ENCODE measurements at places on chromosomes 6 and 20.

DNA sequence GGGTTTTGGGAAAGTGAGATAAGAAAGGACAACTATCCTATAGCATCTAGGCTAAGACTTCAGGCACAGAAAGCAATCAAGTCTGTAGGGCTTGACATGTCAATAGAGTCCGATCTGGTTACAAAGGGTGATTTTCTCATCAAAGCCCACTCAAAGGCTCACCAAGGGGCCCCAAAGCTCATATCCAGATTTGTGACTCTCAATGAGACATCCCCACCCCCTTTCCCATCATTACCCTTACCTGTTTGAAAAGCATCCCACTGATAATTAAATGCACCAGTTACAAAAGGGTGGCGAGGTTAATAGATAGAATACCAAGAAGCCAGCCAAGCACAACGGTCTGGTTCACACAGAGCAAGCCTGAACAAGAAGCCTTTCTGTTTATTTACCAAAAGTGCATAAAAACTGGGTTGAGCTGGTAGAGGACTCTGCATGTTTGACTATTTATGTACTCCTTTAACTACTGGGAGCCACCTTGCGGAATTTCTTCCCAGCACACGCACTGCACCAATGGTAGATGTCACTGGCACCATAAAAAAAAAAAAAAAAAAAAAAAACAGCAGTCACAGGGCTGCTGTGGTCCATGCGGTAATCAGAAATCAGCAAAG, 6.1 kb downstream of the JAG1 start:
- peak; percentile 63 for DNase-seq

GRCh38 chr6:92380803-92381601, 1038.4 kb downstream of the EPHA7 start:
- no peak for DNase-seq

DNA sequence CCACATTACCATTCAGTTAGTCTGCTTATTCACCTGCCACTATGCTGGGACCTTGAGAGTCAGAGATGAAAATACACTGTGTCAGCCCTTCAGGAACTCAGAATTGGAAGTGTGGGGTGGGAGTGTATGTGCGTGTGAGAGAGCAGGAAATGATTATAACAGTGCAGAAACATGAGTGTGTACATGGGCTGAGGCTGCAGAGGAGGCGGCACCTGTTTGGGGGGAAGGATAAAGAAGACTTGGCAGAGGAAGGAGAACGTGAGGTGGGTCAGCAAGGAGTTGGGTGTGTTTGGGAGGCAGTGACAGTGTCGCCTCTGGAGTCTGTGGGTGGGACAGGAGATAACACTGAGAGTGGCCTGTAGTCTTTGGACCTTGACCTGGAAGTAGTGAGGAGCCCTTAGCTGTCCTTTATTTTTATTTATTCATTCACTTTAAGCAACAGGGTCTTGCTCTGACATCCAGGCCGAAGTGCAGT, 3.1 kb downstream of the CHMP4B start:
- no peak for DNase-seq

GRCh38 chr6:105014448-105014847, 57.5 kb downstream of the LIN28B start:
- DNase-seq, result no peak

DNA sequence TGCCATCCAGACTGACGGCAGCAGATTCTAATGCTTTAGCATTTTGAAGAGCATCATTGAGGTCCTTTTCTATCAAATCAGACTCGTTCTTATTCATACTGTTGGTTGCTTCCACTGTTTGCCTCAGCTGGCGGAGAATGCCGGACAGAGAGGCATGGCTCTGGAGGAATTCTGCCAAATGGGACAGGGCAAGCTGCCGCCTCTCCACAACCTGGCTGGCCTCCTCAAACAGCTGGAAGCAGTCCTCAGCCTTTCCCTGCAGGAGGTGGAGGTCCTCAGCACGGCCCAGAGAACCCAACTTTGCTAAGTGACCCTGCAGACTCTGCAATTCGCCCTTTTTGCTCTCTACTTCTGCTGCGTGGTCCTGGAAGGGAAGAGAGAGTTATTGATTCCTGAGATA, 220.5 kb downstream of the SYNE1 start:
- no peak for DNase-seq

DNA sequence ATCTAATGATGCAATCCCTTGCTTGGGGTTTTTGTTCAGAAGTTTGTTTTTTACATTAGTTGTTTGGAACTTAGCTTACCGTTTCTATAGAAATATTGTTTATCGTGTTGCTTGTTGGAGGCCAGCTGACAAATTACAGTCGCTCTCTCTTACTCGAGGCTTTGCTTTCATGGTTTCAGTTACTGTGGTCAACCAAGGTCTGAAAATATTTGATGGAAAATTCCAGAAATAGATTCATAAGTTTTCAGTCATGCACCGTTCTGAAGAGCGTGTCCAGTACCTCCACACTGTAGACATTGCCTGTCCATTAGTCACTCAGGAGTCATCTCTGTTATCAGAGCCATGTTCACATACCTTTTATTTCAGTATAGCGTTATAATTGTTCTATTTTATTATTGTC, 47.9 kb downstream of the DEK start:
- DNase-seq, result peak; percentile 76

DNA sequence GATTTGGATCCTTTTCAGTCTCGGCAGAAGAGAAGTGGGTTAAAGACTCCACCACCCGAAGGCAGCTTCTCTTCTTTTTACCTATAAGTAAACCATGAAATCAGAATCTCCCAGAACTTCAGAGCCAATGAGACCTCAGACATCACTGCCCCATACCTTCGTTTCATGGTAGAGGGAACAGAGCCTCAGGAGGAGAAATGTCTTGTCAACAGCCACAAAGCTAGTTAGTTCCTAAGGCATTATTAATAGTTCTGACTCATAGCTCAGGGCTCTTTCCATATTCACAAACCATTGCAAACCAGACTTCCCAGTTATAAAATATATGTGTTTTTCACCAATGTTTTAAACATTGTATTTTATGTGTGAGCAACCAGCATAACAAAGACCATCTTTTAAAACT, 118.7 kb upstream of the RIPOR2 start:
- DNase-seq, result peak; percentile 32

DNA sequence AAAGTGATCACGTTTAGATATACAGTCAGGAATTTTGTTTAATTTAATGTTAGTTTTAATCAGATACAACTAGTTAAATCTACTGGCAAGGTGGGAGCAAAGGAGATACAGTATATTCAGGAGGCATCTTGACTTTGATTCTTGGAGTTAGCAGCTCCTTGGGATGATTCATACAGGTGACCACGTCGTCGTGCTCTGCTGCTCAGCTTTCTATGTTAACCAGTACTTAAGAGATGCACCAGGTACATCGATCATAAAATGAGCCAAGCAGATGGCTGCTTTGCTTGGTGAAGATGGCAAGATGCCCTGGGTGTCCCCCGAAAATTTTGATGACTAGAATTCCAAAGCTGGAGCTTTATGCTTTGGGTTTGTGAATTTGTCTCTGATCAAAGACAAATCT, 64.7 kb downstream of the TBC1D7 start:
- no peak for DNase-seq

- no peak for DNase-seq
Observed at GRCh38 chr20:43302936-43303335, 113.2 kb upstream of the PTPRT start.

DNA sequence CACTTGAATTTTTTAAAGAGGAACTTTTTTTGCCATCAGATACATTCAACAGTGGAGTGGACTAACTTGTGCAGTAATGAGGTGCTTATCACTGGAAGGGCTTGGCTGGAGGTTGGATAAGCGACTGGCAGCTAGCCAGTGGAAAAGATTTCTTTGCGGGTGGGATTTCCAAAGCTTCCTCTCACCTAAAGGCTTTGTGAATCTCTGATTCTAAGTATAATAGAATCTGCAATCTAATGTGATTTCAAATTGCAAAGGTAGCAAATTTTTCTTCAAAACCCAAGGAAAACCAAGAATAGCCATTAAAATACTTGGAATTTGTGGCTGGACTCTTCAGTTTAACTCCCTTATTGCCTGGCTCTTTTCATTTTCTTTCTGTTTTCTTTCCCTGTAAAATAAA, 460.4 kb upstream of the MARCKS start:
- DNase-seq, result no peak

DNA sequence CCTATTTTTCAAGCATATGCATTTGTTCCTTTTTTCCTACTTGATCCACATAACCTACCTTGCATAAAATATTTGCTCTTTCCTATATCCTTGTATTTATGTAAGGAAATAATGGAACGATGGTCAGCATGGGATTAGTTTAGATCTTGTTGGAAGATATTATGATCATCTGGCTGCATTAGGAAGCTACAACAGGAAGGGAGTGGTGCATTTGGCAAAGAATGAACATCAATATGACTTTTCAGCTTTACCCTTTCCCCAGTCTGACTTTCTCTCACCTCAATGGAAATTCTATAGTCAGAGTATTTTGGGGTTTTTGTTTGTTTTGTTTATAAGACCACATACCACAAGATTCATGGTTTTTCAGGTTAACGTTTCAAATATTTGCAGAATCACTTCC, 66.0 kb downstream of the HS3ST5 start:
- no peak for DNase-seq

DNA sequence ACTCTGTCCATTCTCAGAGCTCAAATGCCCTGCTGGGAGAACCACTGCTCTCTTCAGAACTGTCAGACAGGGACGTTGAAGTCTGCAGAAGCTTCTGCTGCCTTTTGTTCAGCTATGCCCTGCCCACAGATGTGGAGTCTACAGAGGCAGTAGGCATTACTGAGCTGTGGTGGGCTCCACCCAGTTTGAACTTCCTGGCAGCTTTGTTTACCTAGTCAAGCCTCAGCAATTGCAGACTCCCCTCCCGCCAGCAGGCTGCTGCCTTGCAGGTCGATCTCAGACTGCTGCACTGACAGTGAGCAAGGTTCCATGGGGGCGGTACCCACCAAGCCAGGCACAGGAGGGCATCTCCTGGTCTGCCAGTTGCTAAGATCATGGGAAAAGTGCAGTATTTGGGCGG, 21.8 kb upstream of the UFL1 start:
- no peak for DNase-seq

GRCh38 chr6:167744681-167745669, 81.7 kb upstream of the AFDN start:
- DNase-seq, result no peak

DNA sequence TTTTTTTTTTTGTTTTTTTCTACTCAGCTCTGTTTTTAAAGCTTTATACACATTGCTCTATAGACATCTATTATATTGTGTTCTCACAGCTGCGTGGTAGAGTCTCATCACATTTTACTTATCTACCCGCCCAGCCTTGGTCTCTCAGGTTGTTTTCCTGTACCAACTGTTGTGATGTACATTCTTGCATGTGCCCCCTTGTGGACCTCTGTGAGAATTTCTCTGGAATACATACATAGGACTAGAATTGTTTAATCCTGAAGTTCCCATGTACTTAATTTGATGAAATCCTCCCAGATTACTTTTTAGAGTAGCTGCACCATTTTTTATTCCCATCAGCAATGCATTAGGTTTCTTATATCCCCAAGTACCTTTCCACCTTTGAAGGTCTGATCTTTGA, 40.4 kb upstream of the TINAG start:
- DNase-seq, result no peak

DNA sequence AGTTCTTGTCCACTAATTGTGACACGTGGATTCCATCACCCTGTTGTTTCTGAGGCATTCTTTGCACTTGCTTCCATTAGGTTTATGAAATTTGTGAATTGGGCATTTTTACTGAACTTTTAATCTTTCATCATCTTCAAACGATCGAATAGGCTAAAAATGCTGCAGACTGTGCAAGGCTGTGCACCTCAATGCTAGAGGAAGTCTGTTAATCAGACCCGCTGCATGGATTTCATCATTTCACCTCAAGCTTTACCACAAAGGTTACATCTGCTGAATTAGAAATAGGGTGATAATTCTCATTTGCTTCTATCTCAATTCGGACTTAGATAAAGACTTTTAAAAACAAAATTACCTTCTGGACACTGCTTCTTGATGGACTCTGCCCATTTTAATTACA, 27.8 kb upstream of the F13A1 start:
- no peak for DNase-seq

DNA sequence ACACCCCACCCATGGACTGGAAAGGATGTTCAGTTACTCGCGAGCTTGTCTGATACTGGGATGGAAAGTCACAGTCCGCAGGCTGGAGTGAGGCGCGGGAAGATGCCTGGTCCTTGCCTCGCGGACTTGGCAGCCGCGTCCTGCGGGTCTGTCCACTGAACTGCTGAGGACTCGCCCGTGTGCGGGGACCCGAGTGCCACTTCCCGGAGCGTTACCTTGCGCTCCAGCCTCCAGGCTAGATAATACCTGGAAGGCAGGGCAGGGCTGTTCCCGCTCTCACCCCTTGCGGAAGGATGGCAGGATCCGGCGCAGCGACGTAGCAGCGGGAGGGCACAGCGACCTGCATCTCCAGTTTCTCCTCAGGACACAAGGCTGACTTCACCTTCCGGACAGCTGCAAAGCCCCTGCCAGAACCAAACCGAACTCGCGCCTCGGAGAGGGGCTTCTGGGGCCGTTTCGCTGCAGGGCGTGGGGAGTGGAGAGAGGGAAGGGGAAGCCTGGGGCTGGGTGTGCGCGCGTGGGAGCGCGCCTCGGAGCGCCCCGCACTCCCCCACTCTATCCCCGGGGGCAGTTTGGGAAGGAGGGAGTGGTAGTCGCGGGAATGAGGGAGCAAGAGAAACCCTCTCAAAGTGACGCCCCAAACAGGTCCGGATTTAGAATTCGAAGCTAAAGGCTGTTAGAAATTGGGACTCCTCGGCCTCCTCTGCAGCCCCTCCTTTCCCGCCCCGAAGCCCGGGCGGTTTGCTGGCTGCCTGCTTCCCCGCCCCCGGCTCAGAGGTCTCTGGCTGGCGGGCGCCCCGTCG, at the start of gene KCNQ5:
TSS of gene KCNQ5 (plus strand) at position 774 of the 803 bp plus-strand sequence.
- DNase-seq, result no peak

- no peak for DNase-seq
Observed at GRCh38 chr20:19073584-19074218, 138.7 kb upstream of the SLC24A3 start.

DNA sequence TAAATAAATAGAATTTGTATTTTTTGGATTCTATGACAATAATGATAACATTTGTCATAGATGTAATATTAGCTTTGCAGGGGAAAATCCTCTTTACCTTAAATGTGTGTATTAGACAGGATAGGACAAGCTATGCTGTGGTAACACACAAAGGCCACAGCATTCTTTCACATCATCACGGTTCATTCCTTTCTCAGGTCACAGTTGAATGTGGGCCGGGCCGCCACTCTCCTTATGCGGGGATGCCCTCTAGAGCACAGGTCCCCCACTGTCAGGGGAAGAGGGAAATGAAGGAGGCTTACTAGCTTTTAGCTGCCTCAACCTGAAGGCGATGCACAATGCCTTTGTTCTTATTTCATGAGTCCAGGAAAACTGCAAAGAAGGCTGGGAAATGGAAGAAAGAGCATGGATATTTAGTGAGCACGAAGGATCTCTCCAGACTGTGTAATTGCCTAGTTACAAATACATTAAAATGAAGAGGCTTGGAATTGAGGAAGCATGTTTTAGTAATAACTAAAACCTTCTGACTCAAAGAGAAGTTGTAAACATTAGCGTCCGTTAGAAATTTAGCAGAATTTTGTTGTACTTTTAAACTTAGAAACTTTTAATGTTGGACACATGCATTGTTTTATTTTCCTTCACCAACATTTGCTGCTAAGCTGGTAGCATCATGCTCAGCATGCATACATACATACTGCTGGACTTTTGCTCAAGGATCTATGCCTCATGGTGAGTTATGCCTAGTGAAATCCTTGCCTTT, 248.9 kb upstream of the FOXQ1 start:
- DNase-seq, result no peak

GRCh38 chr6:5634525-5634924, 372.2 kb downstream of the NRN1 start:
- DNase-seq, result no peak

Data from kidney glomerular epithelial cell (primary cell).